ENCODE measurements at places on chromosomes 2 and 18. TPM values are rescaled to one million over a fixed set of nuclear protein-coding genes. Genes with fewer than 3 reads are reported as not detected.
A peak's percentile ranks its signal among the peaks of the same experiment; 100 is the strongest.

SEPTIN10 gene
- 2.9 TPM for total RNA-seq

ZAP70 gene
- total RNA-seq, result 234 TPM

ITPRIPL1 gene
- total RNA-seq, result 44.8 TPM

NYAP2 gene
- total RNA-seq, result not detected

ALPI gene
- total RNA-seq, result not detected

MC5R gene
- total RNA-seq, result not detected

FSIP2 gene
- 0.21 TPM for total RNA-seq

INHA gene
- total RNA-seq, result not detected

SYT4 gene
- not detected for total RNA-seq

RAD51AP2 gene
- total RNA-seq, result not detected

CMPK2 gene
- 2.8 TPM for total RNA-seq

- DNase-seq, result no peak
Measured at GRCh38 chr18:34611904-34612303, 98.2 kb upstream of the DTNA start.

DNA sequence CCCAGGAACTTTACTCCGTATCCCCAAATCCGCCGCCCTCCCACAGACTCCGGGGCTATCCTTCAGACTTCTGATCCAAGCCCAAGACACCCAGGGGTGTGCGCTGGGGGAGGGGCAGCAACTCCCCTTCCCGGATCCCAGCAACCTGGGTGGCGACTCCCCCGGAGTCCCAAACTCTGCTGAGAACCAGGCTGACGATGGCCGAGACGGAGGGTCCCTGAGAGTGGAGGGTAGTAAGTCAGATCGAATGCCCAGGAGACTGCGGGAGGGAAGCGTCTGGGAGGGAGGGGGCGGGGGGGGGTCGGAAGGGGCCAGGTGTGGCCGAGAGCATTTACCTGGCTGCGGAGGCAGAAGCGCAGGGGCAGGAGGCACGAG is 7.0 kb upstream of the TNS1 start:
- no peak for DNase-seq

DNA sequence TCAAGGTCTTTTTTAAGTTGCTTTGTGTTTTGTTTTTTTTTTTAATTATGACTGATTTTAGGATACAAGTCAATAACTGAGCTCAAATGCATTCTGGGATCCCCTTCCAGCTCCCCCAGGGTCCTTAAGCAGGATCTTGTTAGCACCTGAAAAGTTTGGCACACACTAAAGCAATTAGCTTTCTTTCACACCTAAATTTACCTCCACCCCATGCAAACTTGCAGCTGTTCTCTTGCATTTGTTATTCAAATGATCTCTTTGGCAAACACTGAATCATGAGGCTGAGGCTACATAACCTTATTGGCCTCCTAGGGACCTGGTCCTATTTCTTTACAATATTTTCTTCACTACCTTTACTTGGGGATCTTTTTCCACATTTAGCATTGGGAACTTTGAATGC is 2026.1 kb upstream of the CELF4 start:
- no peak for DNase-seq

DNA sequence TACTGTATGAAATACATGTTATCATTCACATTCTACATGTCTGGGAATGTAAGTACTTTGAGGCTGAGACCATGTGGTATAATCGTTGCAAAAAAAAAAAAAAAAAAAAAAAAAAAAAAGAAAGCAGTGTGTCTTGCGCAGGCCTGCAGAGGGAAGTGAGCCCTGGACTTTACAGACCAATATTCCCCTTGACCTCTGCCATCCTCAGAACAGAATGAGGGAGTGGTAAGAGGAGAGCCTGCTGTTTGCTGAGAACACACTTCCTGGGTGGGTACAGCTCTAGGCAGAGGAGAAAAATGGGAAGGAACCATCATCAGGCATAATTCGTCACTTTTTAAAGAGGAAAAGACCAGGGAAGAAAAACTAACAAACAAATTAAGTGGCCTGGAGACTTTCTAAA is 28.8 kb upstream of the TBC1D8 start:
- no peak for DNase-seq

GRCh38 chr18:32891130-32891529 is 118.3 kb upstream of the KLHL14 start:
- no peak for DNase-seq

DNA sequence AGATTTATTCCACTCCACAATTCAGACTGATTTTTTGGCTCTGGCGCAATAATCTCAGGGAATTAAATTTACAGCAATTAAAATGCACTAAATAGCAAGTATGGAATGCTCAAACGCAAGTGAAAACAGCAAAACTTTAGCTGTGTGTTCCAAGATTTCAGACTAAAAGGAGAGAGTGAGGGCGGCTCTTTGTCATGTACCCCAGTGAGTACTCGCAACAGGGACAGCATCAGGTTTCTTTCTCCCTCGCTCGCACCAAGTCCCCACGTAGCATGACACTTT is 1.1 kb downstream of the ROCK2 start:
- DNase-seq, result no peak

GRCh38 chr2:158602027-158602426 is 145.3 kb downstream of the PKP4 start:
- no peak for DNase-seq

DNA sequence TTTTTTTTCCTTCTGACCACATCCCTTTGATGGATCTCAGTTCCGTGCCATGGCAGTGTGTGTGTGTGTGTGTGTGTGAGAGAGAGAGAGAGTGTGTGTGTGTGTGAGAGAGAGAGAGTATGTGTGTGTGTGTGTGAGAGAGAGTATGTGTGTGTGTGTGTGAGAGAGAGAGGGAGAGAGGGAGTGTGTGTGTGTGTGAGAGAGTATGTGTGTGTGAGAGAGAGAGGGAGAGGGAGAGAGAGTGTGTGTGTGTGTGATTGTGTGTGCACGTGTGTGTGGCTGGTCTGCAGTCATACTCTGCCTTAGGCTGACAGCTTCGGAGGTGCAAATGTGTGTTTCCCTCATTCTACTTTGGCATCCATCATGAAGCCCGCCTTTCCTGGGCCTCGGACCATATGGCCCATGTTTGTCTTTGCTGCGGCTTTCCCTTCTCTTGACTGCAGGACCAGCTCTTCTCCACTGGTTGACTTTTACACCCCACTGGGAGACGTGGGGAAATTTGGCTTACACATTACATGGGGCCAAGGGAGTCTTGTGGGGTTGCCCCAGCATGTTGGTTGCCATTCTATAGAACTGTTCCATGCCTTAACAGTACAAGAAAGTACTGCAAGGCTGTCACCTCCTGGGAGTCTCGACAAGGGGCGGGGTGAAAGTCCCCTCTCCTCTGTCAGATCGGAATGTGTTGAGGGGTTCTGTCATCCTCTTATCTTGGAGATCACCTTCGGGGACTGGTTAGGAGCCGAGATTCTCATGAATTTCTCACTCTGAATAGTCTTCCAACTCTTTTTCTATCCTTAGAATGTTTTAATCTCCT is 21.6 kb downstream of the TSN start:
- no peak for DNase-seq

DNA sequence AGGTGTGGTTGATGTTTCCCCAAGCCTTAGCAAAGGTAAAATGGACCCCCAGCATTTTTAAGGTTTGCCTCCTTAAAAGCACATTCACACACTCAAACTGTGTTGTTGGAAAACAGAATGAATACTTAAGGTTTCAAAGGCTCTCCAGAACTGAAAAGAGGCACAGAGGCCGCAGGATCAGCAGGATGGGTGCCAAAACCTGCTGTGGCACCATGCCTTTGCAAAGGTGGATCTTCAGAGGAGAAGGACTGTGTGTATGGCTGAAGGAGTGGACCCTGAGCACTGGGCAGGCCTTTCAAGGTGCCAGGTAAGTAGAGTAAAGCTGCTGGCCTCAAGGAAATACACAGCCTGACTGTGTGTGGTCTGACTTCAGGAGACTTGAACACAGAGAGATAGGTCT is 127.3 kb downstream of the XRCC5 start:
- no peak for DNase-seq

DNA sequence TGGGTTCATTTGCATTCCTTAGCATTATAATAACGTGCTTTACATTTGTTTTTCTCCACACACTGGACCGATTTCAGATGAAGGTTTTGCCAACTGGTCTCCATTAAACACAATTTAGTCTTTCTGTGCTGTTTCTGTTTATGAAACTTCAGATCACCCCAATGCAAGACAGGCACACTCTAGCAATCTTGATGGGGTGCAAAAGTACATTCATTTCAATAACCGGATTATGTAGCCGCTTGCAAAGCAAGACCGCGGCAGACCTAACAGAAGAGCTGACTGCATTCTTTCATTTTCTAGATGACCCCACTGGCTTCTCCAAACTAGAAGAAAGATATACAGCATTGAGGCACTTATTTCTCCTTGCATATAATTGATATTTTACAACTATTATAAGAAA is 301.5 kb downstream of the PIEZO2 start:
- no peak for DNase-seq

DNA sequence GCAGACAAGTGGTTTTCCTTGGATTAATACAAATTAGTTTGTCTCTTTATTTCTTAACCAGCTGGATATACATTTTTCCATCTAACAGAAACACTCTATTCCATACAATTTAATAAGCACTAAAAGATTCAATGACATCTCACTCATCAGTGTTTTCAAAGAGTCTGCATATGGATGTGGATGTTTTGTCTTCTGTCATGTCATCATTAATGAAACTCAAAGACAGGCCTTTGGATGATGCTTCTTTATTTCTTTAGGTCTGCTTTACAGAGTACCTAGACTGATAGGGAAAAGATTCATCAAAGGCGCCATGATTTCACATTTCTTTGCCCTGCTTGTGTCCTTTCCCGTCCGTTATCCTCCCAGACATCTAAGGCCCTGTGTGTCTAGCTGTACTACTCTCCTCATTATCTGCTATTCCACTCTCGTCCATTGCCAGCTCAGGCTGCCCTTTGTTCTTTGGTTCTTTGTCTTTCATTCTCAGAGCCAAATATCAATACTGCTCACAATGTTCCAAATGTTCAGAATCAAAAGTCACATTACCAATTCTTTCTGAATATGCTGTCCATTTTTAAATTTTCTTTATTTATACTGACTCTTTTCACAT is 232.3 kb upstream of the CHAC2 start:
- DNase-seq, result no peak

DNA sequence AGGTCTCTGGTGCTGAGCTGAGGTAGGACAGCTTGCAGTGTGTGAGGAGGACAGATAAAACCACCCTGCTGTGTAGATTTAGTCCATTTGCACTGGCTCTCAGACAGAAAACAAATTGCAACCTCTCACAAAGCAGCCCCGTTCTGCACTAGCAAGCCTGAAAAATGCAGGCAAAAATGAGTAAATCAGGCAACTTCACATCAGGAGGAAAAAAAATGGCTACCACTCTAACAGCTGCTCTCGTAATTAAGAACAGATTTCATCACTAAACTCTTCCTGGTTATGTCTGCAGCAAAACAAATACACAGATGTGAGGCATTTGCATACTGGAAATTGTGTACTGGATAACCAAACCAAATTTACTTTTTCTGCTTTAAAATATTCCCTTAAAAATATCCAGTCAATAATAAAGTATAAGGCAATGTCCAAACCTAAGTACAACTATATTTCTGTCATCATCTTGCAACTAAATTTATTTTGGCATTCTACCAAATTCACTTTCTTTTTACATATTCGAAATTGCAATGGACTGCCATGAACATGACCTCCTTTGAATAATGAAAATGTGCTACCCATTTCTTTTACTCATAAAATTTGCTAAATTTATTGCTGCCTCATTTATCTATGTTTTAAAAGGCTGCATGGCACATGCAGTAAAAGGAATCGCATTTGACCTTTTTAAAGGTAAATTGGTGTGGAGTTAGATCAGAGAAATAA is 157.4 kb downstream of the AFF3 start:
- no peak for DNase-seq

DNA sequence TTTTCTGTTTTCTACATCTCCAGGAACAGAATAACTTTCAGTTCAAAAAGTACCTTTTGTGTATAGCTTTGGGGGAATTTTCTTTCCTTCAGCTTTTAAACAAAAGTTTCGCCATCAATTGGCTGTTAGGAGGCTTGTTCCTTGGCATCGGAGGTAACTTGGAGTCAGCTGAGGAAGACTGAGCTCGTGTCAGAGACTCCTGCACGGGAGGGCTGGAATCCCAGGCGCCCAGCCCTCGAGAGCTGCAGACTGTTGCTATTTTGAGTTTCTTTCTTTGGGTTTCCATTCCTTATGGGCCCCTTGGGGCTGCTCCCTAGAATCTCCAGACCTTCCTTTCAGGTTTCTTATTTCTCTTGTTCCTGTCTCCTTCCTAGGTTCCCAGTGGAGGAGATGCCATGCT is 8.1 kb downstream of the EMILIN2 start:
- no peak for DNase-seq

DNA sequence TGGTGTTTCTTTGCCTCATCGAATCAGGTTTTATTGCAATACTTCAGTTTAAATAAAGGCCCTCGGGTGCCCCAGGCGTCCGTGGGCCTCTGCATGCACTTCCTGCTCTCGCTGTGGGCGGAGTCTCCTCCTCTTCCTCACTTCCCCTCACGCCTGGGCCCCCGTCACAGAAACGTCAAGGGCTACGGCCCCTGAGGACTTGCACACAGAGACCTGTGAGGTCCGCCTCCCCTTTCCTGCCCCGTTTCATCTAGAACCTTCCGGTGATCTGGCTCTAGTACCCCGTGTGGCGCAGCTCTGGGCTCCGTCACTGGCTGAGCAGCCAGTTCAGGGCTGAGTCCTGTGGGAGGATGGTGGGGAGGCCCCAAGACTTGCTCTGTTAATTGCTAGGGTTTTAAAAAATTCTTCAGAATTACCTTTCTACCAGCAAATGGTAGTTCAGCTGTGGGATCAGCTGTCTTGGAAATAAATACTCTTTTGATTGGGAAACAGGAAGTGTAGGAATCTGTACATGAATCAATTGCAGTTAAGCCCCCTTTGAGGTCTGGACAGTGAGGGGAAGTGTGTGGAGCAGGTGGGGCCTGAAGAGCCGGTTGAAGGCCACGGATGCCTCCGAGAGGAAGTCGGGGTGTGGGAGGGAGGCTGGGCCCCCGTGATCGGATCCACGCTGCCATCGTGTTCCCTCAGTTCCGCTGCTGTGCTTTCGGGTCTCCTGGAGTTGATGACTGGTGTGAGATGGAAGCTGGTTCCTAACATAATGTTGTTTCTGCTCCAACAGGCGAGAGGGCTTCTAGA is 10.2 kb downstream of the NFATC1 start:
- DNase-seq, result peak; percentile 83

GRCh38 chr2:201127570-201127969 is 11.6 kb downstream of the CFLAR start:
- DNase-seq, result no peak

- DNase-seq, result no peak
Measured at GRCh38 chr2:33496726-33497125, 20.3 kb downstream of the RASGRP3 start.

DNA sequence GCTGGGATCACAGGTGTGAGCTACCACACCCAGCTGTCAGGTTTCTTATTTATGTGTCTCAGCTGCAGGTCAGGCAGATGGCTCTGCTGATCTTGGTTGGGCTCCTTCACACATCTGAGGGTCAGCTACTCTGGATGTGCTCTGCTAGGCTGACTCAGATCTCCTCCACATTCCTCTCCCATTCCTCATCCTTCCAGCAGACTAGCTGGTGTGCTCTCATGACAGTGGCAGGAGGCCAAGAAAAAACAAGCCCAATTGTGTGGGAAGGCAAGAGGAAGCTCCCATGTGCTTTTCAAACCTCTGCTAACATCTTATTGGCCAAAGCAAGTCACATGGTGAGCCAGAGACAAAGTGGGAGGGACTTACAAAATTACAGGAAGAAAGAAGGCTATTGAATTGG is 11.7 kb upstream of the MSH6 start:
- DNase-seq, result no peak
